Large intestine (tissue), 12 donors: ENCODE measurements at places on chromosomes 16 and 17. TPM values are rescaled to one million over a fixed set of nuclear protein-coding genes. Genes with fewer than 3 reads are reported as not detected.

- no peak for DNase-seq
These were observed 24.4 kb downstream of the TBC1D3B start for GRCh38 chr17:36151891-36152638.

GRCh38 chr17:35809855-35810461, 674 bp downstream of the TAF15 start:
- no peak for DNase-seq

GRCh38 chr17:51165680-51166197, 472 bp upstream of the NME2 start:
- no peak for DNase-seq

- DNase-seq: no peak
These were observed 472.4 kb downstream of the PMP22 start for GRCh38 chr17:14792746-14793145.

GRCh38 chr16:31409433-31409832, 16.3 kb downstream of the ITGAD start:
- no peak for DNase-seq

GRCh38 chr17:37770631-37771518, 26.0 kb upstream of the HNF1B start:
- peak; percentile 58 for DNase-seq

GRCh38 chr17:38702916-38703741, 1.9 kb upstream of the MLLT6 start:
- DNase-seq: no peak

DNA sequence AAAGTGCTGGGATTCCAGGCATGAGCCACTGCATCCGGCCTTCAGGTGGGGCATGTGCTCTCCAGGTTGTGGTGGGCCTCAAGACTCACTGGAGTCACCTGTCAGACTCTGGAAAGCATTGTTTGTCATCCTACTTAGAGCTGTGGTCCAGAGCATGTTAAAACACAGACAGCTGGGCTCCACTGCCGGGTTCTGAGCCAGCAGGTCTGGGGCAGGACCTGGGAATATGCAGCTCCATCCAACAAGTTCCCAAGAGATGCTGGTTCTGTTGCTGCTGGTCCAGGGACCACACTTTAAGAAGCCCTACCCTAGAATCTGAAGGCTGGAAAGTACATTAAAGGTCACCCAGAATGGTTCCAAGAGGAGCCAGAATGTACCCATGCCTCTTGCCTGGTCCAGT, 75.3 kb downstream of the GAS7 start:
- no peak for DNase-seq

GRCh38 chr17:45906927-45907622, 12.7 kb downstream of the MAPT start:
- no peak for DNase-seq

DNA sequence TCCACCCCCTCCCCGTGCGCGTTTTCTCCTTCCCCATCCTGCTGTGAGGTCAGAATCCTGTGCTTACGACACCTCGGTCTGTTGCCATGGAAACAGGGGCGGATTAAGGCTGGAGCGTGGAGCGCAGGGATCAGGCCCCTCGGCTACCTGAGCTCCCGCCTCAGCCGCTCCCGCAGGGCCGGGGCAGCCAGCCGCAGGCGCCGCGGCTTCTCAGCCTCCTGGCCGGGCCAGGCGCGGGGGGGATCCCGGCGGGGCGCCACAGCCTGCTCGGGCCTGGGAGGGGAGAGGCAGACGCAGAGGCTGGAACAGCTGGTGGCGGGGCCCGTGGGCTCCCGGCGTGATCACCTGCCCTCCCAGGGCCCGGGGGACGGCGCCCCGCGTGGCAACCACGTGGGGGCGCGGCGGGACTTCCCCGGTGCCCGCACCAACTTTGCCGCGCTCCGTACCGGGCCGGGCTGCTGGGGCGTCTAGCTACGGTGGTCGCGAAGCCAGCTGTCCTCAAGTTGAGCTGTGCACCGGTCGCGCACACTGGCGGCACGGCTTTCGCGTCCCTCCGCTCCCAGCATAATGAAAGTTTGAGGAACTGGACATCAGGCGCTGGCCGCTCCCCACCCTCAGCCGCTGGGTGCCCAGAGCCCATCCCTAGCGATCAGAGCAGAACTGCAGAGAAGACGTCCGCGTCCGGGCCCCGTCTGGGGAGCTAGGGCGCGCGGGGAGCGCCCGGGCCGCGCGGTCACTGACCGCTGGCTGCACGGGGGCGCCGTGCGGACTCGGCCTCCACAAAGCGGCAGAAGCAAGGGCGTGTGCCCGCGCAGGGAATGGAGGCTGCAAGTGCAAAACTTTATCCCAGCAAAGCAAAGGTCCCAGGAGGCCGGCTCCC, 1.2 kb downstream of the RTN4RL1 start:
- DNase-seq: no peak

GRCh38 chr17:67013891-67014290, 30.5 kb upstream of the CACNG1 start:
- DNase-seq: no peak

GRCh38 chr17:77926981-77927380, 31.5 kb upstream of the TNRC6C start:
- DNase-seq: no peak

GRCh38 chr17:9529033-9529700, 46.5 kb downstream of the STX8 start:
- no peak for DNase-seq

DNA sequence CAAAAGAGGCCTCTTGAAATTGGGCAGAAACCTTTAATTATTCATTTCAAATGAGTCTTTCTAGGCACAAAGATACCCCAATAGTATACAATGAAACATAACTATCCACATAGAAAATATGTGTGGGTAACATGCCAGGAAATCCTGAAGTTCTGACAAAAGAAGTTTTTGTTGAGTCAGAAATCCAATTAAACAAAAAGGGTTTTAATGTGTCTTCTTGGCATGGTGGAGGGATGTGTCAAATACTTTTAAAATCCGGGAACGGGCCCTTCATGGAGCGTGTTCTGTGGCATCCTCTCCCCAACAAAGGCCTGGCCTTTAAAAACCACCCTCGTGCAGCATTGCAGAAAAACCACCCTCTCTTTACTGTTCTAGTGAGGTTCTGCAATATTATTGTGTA, 14.2 kb downstream of the CDRT4 start:
- DNase-seq: no peak

DNA sequence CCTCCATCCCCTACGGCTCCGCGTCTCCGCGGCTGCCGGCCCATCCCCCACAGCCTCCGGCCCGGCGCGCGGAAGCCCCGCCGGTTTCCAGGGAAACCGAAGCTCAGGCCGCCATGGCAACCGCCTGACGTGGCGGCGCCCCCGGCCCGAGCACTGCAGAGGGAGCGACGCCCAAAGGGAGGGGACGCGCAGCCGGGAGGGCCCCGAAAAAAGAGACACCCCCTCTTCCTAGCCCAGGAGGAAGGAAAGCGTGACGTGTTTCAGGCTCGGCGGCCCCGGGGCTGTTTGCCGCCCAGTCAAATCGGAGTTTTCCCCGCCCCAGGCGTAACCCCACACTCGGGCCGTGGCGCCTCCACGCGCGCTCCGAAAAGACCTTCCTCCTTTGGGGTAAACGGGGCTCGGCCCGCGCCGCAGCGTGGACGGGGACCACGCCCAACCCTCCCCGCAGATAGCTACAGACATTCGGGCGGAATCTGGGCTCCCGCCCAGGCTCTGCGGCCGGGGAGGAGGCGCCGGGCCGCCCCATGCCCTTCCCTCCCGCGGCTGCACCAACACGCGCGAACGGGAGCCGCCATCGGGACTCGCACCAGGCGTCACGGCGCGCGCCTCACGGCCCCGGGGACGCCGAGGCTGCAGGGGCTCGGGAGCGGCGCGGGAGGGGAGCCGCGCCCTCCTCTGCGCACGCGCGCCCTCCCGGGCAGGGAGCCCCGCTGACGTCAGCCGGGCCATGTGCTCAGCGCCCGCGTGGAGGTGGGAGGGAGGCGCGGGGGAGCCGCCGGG, 7.5 kb downstream of the MNT start:
- DNase-seq: peak; percentile 91

DNA sequence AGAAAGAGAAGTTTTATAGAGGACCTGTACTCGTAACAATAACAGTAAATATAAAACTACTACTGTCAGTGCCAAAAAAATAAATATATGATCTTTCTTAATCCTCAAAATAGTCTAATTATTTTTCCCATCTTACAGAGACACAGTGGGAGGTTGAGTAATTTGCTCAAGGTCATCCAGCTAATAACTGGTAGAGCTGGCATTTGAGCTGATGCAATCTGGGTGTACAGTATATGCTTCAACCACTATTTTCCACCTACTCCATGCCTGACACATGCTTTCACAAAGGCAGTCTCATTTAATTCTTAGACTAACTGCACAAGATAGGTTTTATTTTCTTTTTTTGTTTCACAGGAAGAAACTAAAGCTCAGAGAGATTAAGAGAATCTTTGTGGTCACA, 33.6 kb downstream of the PIGL start:
- peak; percentile 66 for DNase-seq

DNA sequence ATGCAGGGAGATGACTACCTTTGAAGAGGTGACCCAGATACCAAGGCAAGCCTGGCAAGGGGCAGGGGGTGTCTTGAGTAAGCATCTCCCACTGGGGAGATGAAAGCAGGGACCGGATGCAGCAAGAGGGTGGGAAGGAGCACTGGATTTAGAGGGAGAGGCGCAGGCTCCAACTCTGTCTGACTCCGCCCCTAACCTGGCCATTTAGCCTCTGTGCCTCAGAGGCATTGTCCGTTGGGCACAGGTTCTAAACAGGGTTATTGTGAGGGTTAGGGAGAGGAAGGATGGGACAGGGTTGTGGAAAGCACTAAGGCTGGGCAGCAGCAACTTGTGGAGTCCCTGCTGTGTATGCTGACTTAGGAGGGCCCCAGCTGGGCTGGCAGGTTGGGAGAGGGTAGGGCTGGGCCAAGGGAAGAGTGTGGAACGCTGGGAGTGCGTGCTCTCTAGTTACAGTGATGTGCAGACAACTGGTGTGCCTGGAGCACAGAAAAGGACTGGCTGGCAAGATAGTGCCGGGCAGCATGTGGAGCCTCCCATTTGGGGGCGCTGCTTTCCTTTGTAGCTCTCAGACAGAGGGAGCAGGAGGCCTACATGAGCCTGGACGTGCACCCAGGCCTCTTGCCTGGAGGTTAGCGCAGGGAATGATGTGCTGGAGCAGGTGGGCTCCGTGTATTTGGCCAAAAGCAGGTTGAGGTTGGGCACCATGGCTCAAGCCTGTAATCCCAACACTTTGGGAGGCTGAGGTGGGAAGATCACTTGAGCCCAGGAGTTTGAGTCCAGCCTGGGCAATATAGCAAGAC, 26.2 kb downstream of the TBX2 start:
- no peak for DNase-seq

- DNase-seq: peak; percentile 57
These were observed 1.2 kb downstream of the UBALD2 start for GRCh38 chr17:76266244-76266938.

- no peak for DNase-seq
These were observed 51.5 kb downstream of the CHCT1 start for GRCh38 chr17:60473788-60474187.

DNA sequence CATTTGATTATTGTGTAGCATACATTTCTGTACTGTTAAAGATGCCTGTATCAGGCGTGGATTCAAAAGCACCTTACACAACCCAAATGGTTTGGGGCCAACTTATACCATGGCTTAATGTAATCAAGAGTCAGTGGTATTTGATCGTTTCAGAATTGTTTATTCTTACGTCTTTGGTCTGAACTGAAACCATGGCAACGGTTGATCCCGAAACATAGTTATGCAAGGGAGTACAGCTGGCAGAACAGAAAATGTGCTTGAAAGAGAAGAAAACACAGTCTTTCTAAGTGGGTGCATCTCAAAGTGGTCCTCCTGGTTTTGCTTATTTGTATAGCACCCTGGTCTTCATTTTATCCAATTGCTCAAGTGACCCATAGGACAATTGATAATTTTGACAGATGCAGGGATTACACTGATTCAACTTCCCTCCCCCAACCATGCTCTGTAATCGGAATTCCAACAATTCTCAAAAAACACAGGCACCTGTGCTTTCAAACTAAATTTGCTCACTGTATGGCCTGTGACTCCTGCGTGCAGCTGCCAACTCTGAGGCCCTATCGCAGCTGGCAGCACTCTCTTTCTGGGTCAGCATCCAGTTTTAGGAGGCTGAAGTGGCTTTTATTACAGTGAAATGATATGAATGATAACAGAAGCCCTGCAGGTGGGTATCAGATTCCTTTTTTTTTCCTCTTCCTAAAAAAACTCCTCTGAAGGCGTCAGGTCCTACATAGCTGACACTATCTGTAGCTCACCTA, 77.0 kb upstream of the AXIN2 start:
- DNase-seq: no peak

DNA sequence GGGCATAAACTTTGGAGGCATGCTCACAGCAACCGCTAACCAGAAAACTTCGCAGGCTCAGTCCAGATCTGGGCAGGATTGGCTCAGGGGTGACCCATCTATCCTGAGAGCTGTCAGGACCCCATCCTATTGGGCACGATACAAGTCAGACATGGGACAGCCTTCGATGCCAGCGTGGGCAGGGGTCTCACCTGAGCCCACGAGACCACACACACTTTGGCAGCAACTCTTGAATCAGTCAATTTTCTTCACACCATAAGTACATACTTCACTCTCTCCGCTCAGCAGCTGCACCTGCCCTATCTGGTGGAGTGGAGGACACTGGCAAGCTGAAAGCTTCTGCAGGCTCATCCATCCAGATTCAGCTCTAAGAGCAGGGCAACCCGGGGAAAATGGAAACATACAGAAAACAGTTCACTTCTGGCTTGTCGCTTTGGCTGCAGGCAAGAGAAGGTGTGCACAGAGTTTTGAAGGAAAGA, 48.3 kb downstream of the ZFHX3 start:
- no peak for DNase-seq

GRCh38 chr16:85234310-85235204, 122.3 kb upstream of the CIBAR2 start:
- peak; percentile 72 for DNase-seq

DNA sequence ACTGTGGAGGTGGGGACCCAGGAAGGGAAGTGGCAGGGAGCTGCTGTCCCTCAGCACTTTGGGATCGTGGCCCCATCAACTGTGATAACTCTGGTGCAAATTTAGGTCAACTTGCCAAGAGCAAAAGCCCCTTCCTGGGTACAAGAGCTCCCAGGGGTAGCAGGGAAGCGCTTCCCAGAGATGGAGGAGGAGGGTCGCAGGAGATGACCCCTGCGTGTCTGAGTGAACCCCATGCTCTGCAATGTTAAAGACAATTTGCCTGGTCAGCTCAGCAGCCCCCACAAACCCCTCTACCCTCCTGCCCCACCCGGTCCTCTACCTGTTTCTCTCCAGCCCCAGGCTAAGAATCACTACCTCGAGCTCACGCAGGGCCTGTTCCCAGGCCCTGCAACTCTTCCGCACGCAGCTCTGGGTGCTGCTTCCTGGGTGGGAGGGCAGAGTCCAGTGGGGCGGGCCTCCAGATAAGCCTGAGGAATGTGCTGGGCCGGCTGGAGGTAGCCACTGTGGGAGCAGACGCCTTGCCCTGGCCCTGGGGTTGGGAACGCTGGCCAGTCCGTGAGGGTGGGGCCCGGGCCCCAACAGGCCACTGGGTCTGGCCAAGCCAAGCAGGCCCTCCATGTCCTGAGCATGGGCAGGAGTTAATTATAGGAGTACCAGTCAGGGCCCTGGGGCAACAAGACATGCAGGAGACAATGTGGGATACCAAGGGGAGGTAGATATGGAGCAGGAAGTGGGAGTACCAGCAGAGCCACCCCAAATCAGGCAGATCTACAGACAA, 6.1 kb downstream of the DOK4 start:
- DNase-seq: peak; percentile 96

GRCh38 chr16:88695753-88696152, 9.4 kb upstream of the SNAI3 start:
- no peak for DNase-seq

The NUPR1 gene
- 16.0 TPM for polyA plus RNA-seq

The ITGAX gene
- polyA plus RNA-seq: 1.9 TPM

The KRT12 gene
- polyA plus RNA-seq: 0.16 TPM

The FBXL16 gene
- 3.8 TPM for polyA plus RNA-seq

The PLSCR3 gene
- 16.9 TPM for polyA plus RNA-seq

The BLMH gene
- 50.1 TPM for polyA plus RNA-seq

The WNT3 gene
- polyA plus RNA-seq: 9.3 TPM

The SPNS1 gene
- 62.8 TPM for polyA plus RNA-seq
